Fibroblast of skin of left biceps (primary cell): ENCODE measurements at places on chromosomes 16 and 17.
A peak's percentile ranks its signal among the peaks of the same experiment; 100 is the strongest.

DNA sequence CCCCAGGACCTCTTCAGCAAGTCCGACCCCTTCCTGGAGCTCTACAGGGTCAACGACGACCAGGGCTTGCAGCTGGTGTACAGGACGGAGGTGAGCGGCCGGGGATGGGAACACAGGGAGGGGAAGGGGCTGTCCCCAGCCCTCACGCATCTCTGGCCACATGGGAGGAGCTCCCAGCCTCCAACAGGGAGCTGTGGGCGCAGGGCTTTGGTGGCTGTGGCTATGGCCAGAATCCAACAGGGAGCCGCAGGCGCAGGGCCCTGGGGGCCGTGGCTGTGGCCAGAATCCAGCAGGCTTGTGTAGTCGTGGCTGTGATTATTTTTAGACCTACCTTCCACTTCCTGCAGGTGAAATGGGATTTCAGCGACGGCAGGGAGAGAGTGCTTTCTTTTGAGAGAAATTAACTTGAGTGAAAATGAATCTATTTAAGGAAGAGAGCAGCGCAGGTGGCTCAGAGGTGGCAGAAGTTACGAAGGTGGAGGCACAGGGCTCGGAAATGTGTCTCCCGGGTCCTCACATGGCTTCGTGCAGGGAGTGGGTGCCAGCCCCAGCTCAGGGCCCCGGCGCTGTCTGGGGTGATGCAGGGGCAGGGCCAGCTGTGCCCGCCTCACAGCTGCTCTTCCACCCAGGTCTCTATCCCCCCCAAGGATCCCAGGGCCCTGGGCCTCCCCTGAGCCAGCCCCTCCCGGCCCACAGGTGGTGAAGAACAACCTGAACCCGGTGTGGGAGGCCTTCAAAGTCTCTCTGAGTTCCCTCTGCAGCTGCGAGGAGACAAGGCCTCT is 9.4 kb downstream of the CPNE7 start:
- no peak for DNase-seq

- DNase-seq: no peak
Measured at GRCh38 chr17:50715471-50715870, 3.9 kb upstream of the LUC7L3 start.

GRCh38 chr17:39746145-39746461 is 8.4 kb downstream of the GRB7 start:
- no peak for DNase-seq

DNA sequence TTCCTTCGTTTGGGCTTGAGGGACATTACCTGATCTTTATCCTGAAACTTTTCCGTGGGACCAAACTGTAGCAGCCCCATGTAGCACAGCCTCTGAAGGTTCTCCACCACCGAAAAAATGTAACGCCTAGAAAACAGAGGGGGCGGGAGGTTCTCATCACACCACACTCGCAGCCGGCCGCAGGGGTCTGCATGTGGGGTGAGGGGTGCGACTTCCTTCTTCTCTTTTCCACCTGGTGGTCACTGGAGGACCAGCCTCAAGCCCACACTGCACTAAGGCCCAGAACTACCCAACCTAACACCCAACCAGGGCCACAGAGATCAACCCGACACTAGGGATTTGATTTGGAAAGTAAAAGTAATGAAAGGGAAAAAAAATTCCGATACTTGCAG is 57.1 kb downstream of the GTF3C1 start:
- no peak for DNase-seq

- no peak for DNase-seq
Measured at GRCh38 chr16:65697065-65697464, 575.2 kb upstream of the CDH11 start.

DNA sequence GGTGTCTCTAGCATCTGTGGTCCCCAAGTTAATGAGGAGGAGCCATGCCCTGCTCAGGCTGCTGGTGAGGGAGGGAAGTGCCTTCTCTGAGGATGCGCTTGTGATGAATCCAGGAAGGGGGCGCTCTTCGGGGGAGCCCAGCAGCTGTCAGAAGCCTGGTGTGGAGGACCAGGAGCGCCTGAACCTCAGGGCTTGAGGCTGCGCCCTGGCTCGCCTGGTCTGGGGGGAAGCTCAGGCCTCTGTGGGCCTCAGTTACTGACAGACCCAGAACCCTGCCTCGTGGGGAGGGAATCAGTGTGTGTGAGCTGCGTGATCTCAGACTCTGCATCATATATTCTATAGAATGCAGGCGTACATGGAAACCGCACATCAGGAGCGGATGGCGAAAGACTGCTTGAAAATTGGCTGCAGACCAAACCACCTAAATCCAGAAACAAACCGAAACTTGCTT is 126.1 kb downstream of the SEC14L1 start:
- DNase-seq: peak; percentile 74

DNA sequence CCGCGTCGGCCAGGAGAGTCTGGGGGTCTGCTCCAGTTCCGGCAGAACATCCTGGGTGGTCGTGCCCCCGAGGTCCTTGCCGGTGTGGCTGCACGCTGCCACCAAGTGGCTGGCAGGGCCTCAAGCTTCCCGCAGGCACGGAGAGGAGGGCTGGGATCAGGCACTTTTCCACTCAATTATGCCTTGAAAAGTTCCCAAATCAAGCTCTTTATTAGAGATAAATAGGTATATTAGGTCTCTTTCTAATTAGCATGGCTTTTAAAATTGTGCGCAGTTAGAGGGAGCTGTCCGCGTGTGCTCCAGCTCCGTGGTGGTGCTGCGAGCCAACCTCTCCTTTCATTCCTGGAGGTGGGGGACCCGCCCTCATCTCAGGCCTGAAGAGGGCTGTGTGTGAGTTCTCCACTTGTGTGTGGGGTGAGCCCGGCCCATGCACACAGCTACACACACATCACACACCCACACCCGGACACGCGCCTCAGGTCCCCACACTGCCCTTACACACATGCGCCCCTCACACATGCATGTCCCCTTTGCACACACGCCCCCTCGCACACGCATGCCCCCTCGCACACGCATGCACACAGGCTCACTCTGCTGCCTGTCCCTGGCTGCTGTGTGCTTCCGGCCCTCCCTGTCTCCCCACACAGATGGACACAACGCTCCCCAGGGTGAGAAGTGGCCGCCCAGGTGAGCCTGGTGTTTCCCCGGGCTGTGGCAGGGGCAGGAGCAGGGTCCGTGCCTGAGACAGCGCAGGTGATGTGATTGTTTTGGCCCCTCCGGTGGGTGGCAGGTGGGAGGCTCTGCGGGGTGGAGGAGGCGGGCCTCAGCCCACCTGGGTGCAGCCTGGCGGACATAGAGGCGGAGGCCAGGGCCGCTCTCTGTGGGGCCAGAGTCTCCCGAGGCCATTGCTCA is 28.8 kb downstream of the CACNA1H start:
- DNase-seq: no peak
